ENCODE measurements at places on chromosomes 11 and 22.
A peak's percentile ranks its signal among the peaks of the same experiment; 100 is the strongest.

DNA sequence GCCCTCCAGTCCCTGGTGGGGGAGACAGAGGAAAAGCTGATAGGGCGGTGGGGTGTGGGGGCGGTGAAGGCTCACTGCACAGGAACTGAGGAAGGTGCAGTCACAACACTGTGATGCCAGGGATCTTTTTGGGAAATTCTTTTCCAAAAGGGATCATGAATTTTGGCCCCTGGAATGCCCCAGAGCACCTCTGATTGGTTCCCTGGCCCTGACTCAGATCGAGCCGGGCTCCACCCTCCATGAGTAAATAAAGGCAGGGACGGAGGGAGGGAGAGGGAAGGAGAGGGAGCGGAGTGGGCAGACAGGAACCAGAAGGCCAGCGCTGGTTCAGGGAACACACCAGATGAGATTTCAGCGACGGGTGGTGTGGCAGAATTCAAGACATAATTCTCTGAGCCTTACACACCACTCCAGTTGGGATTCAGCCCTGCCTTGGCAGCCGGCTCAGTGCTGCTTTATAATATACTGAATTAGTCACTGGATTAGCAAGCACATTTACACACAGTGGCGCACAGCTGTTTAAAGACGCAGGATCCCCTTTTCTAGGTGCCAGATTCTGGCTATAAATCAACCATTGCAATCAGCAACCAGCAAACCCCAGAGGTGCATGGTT, 80.3 kb downstream of the ETS1 start:
- DNase-seq = no peak

GRCh38 chr22:49015993-49016908, 811.4 kb downstream of the BRD1 start:
- no peak for DNase-seq

GRCh38 chr22:25159028-25159427, 40.6 kb upstream of the CRYBB3 start:
- DNase-seq = no peak

- DNase-seq = no peak
These were observed 10.3 kb downstream of the MRPL21 start for GRCh38 chr11:68893282-68893681.

GRCh38 chr11:130766650-130767565, 149.4 kb downstream of the SNX19 start:
- DNase-seq = no peak

DNA sequence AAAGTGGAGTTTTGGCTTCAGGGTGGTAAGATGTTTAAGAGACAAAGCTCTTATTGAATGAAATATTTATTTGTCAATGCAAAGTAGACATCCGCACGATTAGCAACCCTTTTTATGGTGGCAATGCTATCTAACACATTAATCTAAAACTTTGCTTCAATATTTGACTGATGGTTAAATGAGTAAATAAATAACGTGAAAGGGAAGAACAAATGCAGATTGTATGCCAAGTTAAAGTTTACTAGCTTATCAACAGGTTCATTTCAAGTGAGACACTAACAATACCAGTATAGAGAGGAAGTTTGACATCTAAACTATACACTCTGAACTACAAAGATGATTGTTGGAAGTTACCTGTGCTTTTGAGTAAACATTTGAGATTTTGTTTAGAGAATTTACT, 50.1 kb downstream of the AASDHPPT start:
- no peak for DNase-seq

GRCh38 chr11:87775036-87775435, 400.2 kb downstream of the RAB38 start:
- no peak for DNase-seq

DNA sequence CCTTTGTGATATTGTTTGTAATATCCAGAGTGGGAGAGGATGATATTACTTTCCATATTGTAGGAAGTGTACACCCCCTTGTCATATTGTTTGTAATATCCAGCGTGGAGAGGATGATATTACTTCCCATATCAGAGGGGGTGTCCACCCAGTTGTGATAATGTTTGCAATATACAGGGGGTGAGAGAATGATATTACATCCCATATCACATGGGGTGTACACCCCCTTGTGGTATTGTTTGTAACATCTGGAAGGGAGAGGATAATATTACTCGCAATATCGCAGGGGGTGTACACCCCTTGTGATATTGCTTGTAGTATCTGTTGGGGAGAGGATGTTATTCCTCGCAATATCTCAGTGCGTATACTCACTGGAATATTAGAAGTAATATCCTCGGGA, 61.5 kb downstream of the PRSS23 start:
- no peak for DNase-seq

DNA sequence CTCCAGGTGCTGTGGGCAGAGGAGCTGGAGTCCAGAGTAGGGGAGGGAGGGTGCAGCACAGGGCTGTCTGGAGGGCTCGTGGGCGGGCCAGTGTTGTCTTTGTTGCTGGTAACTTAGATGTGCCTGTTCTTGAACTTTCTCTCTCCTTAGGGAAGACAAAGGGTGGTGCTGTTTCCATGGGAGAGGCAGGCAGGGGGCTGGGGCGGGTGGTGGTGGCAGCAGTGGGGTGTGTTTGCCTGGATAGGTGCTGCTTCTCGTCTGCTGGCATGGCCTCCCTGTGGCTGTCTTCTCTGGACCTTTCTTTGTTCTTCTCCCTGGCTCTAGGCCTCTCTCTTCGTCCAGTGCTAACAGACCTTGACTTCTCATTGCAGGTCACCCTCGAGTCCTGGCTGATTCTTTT, 8.5 kb downstream of the SIDT2 start:
- no peak for DNase-seq

- no peak for DNase-seq
These were observed 297.2 kb upstream of the ANO5 start for GRCh38 chr11:21895686-21896085.

DNA sequence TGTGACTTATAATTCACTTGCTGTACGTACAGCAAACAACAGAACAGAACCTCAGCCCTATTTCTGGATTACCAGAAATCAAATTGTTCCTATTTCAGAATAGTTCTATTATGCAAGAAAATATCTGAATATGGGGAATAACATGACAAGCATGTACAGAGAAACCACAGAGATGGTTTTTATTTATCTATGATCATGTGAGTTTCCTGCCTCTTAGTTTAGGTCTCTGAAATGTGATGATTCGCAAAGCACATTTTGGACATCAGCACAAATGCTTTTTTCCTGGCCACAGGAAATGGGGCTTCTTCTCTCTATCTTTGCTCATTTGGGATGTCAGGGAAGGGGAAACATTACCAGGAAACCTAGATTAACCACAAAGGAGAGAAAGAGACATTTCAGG, 266.7 kb upstream of the CTSC start:
- DNase-seq = no peak

GRCh38 chr11:61281581-61282250, 13.4 kb downstream of the VWCE start:
- no peak for DNase-seq

GRCh38 chr11:90630176-90630575, 407.3 kb upstream of the CHORDC1 start:
- no peak for DNase-seq

DNA sequence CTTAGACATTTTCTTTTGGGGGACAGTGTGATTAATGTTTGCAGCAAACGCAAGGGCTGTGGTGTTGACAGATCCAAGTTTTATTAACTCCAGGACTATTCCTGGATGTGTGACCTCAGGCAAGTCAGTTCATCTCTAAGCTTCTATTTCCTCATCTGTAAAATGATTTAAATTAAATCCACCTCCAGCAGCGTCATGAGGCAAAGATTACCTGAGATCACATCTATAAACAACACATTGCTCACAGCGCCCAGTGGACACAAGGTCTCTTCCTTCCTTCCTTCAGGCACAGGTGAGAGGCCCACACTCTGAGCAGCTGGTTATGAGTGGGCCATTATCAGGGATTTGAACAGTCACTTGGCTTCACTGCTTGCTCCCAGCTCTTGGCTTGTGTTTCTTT, 111.2 kb upstream of the RASSF10 start:
- no peak for DNase-seq

- DNase-seq = peak; percentile 59
These were observed 21.2 kb downstream of the PTPRJ start for GRCh38 chr11:48001438-48002021.

- DNase-seq = no peak
These were observed 28.3 kb upstream of the KCNA4 start for GRCh38 chr11:30045144-30045543.

- no peak for DNase-seq
These were observed 28.0 kb upstream of the CRKL start for GRCh38 chr22:20889025-20889704.

DNA sequence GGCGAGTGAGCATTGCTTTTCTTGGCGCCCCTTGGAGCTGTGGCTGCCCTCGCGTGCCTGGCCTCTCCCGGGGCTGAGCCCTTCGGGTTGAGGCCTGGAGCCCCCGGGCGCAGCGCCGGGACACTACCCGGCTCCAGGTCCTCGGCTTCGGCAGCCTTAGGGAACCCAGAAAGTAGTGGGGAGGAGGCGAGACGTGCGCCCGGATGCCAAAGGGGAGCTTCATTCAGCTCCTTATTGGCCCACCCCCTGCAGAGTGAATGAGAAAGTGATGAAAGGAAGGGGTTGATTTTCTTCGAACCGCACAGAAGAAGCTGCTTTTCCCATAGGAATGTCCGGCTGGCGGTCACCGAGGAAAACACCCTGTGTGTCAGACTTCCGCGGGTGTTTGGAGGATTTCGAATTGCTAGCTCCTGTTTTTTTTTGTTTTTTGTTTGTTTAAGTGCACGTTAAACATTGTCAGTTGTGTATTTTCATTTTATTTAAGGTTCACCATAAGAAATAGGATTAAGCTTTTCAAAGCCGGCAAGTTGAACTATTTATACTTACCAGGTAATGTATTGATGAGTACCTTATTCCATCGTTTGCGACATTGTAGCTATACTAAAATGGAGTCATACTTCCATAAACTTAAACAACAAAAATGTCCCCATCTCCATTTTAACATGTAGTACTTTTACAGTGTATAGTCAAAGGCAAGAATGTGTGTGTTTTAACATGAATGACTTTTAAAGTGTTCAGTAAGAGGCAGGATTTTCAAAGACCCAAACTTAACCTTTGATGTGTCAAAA, 841 bp upstream of the EIF4G2 start:
- DNase-seq = peak; percentile 32

DNA sequence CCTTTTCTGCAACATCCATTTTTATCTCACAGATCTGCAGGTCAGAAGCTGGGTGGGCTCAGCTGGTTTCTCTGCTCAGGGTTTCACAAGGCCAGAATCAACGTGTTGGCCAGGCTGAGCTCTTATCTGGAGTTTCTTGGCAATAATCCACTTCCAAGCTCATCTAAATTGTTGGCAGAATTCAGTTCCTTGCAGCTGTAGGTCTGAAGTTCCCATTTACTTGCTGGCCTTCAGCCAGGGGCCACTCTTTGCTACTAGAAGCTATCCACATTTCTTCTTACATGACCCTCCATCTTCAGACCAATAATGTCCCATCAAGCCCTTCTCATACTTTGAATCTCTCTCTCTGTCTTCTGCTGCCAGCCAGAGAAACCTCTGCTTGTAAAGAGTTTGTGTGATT, 103.5 kb downstream of the WNT11 start:
- DNase-seq = no peak

GRCh38 chr11:111429066-111429506, 50.0 kb upstream of the POU2AF1 start:
- DNase-seq = peak; percentile 55
